ENCODE measurements at places on chromosomes 13 and 19.
A peak's percentile ranks its signal among the peaks of the same experiment; 100 is the strongest.

- no peak for DNase-seq
Observed at GRCh38 chr13:26412936-26413716, 144.4 kb upstream of the WASF3 start.

DNA sequence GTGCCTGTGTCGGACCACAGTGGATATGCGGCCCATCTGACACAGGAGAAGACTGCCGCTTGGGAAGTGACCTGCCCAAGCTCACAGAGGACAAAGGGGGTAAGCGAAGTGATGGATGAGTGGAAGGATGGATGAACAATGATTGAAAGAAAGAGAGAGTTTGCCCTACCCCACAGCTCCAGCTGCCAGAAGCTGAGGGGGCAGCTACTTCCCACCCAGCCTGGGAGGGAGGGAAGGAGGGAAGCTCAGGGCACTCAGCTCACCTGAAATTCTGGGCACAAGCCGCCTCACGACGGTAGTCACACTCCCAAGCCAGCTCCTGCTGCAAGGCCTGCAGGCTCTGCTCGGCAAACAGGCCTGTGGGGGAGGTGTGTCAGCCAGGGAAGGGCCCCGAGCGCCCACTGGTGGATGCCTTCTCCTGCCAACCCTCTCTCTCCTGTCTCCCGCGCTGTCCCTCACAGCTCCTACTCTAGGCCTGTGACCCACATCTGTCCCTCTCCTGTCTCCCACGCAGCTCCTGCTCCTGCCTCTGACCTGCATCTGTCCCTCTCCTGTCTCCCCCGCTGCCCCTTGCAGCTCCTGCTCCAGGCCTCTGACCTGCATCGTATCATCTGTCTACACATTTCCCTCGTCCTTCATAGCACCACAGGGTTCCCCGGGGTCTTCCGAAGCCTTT, 12.0 kb upstream of the NUMBL start:
- no peak for DNase-seq

- no peak for DNase-seq
Observed at GRCh38 chr13:44660050-44660449, 83.9 kb upstream of the TSC22D1 start.

DNA sequence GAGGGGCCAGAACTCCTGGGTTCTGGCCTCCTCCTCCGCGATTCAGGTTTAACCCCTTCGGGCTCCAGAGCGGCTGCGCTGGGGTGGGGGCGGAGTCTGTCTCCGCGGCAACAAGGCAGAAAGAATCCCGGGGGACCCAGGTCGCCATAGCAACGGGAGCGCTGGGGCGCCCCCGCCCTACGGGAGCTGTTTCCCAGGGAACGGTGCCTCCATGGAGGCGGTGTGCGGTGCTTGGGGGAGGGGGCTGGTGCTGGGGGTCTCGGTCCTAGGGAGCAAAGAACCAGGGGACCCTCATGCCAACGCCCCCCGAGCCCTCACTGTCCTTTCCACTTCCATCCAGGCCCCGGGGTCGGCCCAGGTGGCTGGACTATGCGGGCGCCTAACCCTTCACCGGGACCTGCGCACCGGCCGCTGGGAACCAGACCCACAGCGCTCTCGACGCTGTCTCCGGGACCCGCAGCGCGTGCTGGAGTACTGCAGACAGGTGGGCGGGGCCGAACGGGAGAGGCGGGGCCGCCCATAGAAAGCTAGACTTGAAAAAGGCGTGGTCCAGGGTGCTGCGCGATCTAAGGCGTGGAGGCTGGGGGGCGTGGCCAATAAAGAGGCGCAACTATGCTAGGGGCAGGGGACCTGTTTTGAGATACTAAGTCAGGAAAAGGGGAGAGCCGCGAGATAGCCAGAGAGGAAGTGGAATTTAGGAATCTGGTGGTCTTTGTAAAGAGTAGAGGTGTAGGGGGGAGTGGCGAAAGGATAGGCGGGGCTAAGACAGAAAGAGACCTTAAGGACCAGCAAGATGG, 1.2 kb downstream of the APLP1 start:
- DNase-seq = peak; percentile 91

GRCh38 chr13:111911121-111911720, 155.7 kb upstream of the SOX1 start:
- DNase-seq = no peak

All from activated CD4-positive, alpha-beta T cell treated with anti-CD3 and anti-CD28 coated beads, Interleukin-2, amount 50 U/mL, for 16 hours (primary cell).